ENCODE measurements at places on chromosomes 2 and 18.

GRCh38 chr2:172836347-172836821 lies 100.7 kb downstream of the RAPGEF4 start:
- no peak for DNase-seq

- DNase-seq = no peak
Measured at GRCh38 chr18:67935638-67936037, 419.1 kb upstream of the DSEL start.

DNA sequence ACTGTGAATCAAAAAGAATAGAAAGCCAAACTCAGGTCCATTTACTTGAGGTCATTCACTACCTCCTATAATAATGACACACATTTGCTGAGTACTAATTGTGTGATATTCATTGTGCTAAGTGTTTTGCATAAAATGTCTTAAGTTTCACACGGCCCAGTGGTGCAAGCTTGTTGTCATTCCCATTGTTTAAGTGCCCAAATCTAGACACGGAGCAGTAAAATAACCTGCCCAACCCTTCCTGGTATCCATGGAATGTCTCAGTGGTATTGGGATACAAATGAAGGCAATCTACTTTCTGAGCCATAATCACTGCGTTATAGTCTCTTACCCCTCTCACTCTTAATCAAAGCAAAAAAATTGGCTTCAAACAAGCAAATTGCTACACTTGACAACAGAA lies 233.3 kb downstream of the NCKAP5 start:
- DNase-seq = no peak

DNA sequence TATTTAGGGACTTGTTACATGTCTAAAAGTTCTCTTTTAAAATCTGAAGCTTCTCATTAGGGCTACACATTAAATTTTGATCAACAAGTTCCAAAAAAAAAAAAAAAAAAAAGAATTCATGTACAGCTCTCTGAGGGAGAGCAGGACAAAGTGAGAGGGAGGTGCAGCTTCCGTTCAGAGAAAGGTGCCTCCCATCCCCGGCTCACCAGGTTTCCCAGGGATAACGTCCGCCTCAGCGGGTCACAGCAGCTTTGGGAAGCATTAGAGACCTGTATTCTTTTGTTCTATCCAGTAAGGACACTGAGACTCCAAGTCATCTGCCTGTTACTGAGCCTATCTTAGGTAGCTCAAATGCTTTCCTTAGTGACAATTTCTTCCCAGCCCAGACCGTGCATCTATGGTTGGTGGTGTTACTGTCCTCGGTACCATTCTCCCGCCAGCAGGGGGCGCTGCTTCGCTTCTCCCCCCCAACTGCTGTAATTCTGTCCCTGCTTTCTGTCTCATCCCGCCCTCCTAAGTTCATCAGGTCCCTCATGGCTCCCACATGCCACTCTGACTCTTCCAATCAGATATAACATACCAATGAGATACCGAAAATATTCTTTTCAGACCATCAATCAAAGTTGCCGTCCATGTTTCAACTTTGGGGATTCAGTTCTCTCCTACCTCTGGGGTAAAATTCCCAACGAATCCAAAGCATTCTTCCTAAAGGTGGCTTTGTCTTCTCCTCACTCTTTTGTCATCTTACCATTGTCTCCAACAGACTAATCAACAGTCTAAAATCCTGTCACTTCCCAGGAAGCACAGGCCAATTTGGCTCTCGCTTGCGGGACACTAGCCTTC lies 466.5 kb downstream of the METTL4 start:
- DNase-seq = no peak

DNA sequence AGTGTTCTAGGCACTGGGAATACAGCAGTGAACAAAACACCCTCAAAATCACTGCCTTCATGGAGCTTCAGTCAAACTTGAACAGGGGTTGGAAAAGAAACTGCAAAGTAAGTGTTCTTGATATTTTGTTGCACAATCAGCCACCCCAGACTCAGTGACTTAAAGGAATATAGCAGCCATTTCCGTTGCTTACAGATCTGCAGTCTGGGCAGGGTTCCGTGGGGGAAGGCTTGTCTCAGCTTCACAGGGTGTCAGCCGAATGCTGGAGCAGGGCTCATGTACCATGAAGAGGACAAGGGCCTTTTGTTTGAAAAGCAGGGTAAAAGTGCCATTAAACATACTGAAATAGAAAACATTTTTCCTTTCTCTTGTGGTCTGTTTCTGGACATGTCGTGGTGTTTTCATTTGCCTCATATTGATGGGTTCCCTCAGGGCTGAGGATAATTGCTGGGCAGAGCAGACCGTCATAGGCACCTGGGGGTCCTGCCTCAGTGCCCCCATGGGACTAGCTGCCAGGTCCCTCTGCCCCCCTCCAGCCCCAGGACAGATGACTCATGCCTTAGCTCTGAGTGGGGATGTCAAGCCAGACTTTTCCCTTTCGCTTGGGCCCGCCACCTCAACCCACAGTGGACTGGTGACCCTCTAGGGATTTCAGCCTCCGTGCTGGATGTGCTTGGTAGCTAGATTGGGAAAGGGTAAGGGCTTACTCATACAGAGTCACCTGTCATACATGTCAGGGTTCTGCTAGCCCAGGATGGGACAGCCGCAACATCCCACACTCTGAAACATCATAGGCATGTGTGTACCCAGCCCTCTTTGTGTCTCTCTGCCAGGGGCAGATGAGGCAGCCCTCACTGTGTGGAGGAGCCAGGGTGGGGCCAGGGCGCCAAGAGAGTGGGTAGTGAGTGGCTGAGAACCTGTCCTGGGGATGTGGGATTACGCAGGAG lies 96.5 kb downstream of the PTPRM start:
- DNase-seq = no peak

DNA sequence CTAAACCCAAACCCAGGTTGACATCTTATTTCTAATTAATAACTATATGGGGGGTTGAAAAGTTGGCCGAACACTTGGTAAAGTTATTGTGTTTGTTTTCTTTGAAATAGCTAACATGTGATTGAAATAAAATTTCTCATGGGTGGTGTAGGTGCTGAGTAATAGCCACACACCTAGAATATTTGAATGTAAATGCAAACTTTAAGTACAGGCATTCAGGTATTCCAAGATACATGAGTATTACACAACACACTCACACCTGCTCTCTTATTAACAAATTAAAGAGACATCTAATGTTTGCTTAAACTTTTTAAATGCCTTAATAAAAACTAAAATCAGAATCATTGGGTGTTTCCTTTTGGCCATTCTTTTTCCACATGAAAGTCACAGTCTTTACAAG lies 165.5 kb downstream of the EHBP1 start:
- no peak for DNase-seq

DNA sequence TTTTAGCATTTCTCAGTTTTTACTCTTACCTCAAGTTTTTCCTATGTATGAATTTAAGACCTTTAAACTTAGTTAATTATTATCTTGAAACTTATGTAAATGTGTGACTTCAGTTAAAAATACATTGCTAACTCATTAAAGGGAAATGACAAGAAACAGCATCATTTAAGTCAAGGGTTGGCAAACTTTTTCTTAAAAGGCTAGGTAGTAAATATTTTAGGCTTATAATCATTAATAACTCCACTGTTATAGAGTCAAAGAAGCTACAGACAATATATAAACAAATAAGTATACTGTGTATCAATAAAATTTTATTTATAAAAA lies 259.7 kb upstream of the RBMS1 start:
- no peak for DNase-seq

DNA sequence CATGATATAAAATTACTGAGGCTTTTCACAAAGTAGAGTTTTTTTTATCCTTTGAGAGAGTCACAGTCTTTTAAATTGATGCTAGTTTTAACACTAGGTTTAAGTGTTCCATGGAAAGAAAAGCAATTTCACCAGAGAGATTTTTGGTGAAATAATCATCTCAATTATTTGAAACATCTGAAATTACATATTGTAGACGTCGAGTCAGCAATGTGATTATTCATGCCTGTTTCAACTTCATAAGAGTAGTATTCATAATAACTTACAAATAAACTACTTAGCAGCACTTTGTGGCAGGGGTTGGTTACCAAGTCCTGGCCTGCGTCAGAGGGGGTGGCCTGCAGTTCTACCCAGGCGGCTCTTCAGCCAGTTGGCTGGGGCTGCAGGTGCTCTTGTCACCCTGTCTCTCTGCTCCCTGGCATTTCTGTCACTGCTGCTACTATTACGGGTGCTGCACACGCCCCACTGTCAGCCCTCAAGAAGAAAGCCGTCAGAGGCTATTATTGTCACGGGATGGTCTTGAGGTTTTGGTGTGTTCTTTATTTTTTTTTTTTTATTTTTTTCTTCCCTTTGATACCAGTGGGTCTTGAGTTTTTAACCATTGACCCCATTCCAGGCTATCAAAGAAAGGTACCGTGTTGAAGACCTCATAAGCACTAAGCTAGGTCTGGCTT lies 50.4 kb downstream of the MALT1 start:
- DNase-seq = no peak

DNA sequence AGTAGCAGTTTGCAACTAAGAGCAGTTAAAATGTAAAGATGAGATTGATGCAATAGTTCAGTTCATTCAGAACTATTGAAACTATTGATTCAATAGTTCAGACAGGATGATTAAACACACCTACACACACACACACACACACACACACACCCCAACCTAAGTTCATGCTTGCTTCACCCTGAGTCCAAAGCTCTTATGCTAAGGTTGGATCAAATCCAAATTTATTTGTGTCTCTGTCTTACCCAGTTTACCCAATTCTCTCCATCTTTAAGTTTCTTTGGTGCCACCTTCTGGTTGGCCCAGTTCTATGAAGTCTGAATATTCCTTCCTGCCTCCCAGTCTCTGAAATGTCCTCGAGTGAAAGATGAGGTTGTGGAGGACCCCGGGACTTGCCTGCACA lies 5.1 kb downstream of the SERPINB8 start:
- no peak for DNase-seq

DNA sequence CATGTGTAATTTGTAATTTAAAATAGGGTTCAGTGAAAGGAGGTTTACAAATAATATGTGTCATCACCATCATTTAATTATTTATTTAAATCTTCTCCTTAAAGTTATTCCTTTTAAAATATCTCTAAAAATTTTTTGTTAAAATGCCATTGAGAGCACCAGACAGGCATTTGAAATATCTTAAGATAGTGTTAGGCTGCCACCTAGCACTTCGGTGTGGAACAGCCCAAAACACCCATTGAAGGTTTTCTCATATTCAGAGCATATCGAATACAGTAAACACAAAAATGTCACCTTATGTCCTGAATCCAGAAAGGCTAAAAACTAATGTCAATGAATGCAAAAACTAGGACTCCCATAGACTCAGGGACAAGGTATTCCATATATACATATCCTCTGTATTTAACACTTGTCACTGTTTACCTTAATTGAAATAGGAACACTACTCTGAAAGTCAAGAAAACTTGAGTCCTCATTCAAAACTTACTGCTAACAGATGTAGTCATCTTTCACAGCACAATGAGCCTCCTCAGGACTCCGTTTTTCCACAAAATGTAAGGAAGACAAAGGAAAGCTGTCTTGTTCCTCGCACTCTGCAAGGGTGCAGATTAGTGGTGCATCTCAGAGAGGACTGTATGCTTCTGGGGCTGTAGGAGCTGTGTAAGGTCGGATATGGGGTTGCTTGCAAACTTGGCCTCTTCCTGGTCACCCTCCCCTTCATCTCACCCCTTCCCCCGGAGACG lies 329.5 kb downstream of the PAX3 start:
- DNase-seq = peak; percentile 11

GRCh38 chr2:106284255-106284654 lies 90.2 kb upstream of the UXS1 start:
- DNase-seq = no peak

DNA sequence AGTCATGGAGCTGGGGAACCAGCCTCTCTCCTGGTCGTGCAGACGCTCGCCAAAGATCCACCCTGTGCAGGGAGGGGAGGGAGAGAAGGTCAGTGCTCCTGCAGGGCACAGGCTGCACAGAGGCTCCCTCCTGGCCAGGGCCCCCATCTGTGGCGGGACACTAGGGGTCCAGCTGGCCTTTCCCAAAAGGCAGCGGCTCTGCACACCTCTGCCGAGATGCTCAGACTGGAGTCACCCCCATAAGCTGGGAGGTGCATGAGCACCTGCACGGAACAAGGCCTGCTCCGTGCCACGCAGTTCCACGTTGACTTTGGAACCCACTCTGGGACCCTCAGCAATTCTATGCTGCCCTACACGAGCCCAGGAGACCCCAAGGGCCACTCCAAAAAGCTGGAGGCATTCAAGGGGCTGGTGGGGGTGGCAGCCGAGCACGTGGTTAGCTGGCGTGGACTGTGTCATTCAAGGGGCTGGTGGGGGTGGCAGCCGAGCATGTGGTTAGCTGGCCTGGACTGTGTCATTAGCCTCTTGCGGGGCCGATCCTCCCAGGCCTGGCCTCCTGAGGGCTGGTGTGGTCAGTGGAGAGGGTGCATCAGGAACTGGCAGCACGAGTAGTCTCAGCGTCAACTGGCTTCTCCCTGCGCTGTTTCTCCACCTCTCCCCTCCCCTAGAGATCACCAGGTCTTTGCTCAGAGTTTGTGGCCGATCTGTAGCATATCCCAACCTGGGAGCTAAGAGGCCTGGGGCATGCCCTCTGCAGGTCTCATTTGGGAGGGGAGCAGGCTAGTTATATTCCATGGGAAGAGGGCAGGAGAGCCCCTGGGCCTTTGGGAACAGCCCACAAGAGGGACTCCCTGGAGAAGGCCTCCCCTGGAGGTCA lies 9.8 kb downstream of the SNORC start:
- no peak for DNase-seq

GRCh38 chr2:160294889-160295288 lies 94.8 kb upstream of the ITGB6 start:
- no peak for DNase-seq

DNA sequence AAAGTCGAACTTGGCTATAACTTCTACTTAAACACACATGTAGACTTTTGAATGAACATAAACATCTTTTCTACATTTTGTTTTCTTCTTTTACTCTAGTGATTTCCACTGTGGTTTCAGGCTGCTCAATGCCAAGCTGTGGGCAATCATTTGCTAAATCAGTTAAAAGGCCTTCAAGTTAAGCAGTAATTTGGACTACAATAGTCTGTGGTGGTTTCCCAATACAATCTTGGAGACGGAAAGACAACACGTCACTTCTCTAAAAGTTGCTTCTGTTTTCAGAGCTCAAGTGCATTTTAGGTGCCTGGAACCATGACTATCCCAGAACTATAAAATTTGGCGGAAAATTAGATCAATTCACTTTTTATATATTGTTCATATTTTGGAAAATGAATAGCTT lies 69.4 kb downstream of the TXNL1 start:
- no peak for DNase-seq

DNA sequence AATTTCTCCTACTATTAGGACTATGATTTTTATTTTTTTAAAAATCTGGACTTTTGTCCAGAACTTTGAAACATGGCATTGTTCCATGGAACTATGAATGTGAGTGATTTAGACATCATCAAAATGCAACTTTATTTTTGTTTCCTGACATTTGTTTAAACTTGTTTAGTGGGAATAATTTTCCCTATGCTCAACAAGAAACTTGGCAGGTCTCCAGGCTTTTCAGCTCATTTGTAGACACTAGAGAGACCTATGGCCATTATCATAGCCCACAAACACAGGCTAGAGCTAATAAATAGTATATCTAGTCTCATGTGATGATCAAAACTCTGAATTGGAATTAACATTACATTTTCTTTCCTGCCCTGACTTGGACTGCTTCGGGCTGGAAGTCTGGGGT lies 145.1 kb upstream of the CELF4 start:
- no peak for DNase-seq

GRCh38 chr2:86445436-86445835 lies 4.3 kb downstream of the KDM3A start:
- no peak for DNase-seq
